Left ventricle myocardium inferior (tissue), 1 donor: ENCODE measurements at places on chromosomes 11 and 22. TPM values are rescaled to one million over a fixed set of nuclear protein-coding genes. Genes with fewer than 3 reads are reported as not detected.

DNA sequence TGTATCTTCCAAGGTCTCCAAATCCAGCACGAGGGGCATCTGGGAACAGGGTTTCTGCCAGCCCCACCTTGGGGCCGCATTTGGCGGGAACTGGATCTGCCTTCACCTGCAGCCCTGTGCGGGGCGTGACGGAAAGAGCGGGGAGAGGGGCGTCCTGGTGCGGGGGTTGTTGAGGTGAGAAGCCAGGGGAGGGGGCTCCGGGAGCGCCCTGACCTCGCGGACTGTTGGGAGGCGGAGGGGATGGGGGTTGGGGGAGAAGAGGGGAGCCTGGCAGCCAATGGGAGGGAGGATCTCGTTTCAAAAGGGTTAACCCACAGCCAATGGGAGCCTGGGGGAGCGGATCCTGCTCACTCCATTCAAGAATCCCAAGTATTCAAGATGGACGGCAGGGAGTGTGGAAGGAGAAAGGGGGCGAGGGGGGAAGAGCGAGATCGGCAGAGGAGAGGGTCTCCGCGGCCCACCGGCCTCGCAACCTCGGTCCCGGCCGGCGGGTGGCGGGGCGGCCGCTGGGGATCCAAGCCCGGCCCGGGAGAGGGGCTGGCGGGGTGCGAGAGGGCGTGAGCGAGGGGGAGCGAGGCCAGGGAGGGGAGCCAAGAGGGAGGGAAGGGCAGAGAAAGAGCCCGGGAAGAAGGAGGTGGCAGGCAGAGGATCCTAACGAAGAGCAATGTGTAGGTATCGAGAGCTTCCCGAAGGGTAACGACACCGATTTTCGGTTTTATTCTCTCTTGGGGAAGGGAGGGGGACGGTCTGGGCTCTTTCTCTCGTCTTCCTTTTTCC, 11.5 kb downstream of the YPEL4 start:
- H3K4me3 ChIP-seq, result peak overlapping the region; percentile 93
- H3K4me1 ChIP-seq, result peaks cover 40% of the 10 kb centered on the region
- peaks cover 8% of the 10 kb centered on the region for H3K27me3 ChIP-seq
- DNase-seq, result peak; percentile 63
- H3K27ac ChIP-seq, result peak overlapping the region; percentile 83

- peaks cover 55% of the 10 kb centered on the region for H3K4me1 ChIP-seq
- DNase-seq, result no peak
- H3K36me3 ChIP-seq, result no peaks in the 10 kb centered on the region
- H3K27me3 ChIP-seq, result no peaks in the 10 kb centered on the region
- H3K27ac ChIP-seq, result no peak overlapping the region
These were observed 6.4 kb downstream of the C1QTNF6 start for GRCh38 chr22:37181681-37182080.

- DNase-seq, result peak; percentile 63
- no peaks in the 10 kb centered on the region for H3K4me1 ChIP-seq
- no peaks in the 10 kb centered on the region for H3K27me3 ChIP-seq
- H3K36me3 ChIP-seq, result no peaks in the 10 kb centered on the region
- H3K27ac ChIP-seq, result peak overlapping the region; percentile 77
- no peak overlapping the region for H3K4me3 ChIP-seq
These were observed 127.2 kb upstream of the SLC5A12 start for GRCh38 chr11:26849036-26849435.

GRCh38 chr11:62708793-62709192, 1.3 kb downstream of the GNG3 start:
- peak overlapping the region; percentile 94 for H3K27ac ChIP-seq
- no peaks in the 10 kb centered on the region for H3K27me3 ChIP-seq
- peaks cover 72% of the 10 kb centered on the region for H3K4me1 ChIP-seq
- H3K4me3 ChIP-seq, result peak overlapping the region; percentile 66
- H3K36me3 ChIP-seq, result peaks cover 35% of the 10 kb centered on the region

DNA sequence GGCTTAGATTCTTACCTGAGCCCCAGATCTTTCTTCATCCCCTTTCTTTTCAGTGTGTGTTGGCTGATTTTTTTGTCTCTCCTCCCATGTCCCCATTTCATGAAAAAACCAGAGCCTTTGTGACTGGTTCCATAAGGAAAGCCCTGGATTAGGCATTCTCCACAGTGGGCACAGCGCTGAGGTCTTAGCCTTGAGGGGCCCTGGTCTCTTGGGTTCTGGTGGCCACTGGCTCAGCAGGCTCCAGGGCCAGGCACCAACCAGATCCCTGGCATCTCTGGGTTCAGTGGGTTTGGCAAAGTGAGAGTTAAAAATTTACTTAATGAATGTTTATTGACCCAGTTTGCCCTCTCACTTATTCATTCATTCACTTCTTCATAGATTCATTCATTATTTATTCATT, 49.5 kb upstream of the ACCSL start:
- peaks cover 5% of the 10 kb centered on the region for H3K4me1 ChIP-seq
- no peaks in the 10 kb centered on the region for H3K36me3 ChIP-seq
- no peak overlapping the region for H3K4me3 ChIP-seq
- DNase-seq, result no peak
- H3K27me3 ChIP-seq, result no peaks in the 10 kb centered on the region

DNA sequence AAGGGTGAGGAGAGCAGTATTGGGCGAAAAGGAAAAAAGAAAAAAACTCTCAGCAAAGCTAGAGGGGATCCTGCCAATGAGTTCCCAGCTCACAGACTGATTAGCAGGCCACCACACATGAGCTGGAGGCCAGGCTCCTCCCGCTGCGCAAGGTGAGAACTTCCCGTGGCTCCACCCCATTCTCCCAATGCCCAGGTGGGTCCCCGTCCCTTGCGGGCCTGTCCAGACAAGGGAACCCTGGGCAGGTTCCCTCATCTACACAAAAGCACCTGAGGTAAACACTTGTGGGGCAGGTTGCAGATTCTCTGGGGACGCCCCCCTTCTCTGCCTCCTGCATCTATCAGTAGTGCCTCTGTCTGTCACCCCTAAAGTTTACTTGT, 46.5 kb downstream of the CDPF1 start:
- no peaks in the 10 kb centered on the region for H3K27me3 ChIP-seq
- DNase-seq, result no peak
- peaks cover 76% of the 10 kb centered on the region for H3K36me3 ChIP-seq
- H3K4me1 ChIP-seq, result peaks cover 17% of the 10 kb centered on the region

Gene TCN2
- total RNA-seq, result 14.1 TPM

GRCh38 chr11:32087597-32087996, 3.3 kb upstream of the RCN1 start:
- DNase-seq, result no peak
- H3K27ac ChIP-seq, result peak overlapping the region; percentile 64
- no peak overlapping the region for H3K4me3 ChIP-seq
- peaks cover 50% of the 10 kb centered on the region for H3K4me1 ChIP-seq

Gene APOL6
- 4.8 TPM for total RNA-seq

Gene MCAM
- total RNA-seq, result 59.2 TPM

DNA sequence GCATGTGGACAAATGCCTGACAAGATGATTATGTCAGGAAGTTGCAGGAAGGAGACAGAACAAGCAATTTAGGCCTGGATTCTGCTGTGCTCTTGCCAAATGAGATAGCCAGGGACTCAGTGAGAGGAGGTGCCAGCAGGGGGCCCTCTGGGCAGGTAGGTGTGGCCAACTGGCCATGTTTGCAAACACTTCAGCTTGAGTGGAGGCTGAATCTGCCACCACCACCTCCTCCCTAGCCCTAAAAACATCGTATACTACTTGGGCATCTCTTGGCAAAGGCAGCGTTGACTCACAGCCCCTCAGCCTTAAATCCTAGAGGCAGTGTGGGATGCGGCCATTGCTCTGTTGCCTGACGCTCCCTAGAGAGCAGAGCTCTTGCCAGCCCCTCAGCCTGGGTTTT, 95.1 kb upstream of the PLET1 start:
- H3K27ac ChIP-seq, result no peak overlapping the region
- H3K4me1 ChIP-seq, result peaks cover 8% of the 10 kb centered on the region
- no peak overlapping the region for H3K4me3 ChIP-seq
- no peak for DNase-seq
- no peaks in the 10 kb centered on the region for H3K27me3 ChIP-seq

Gene GGTLC2
- total RNA-seq, result not detected

Gene AGBL2
- 0.38 TPM for total RNA-seq

- no peak overlapping the region for H3K4me3 ChIP-seq
- DNase-seq, result no peak
- H3K36me3 ChIP-seq, result no peaks in the 10 kb centered on the region
These were observed 977.0 kb upstream of the CHORDC1 start for GRCh38 chr11:91199866-91200265.

DNA sequence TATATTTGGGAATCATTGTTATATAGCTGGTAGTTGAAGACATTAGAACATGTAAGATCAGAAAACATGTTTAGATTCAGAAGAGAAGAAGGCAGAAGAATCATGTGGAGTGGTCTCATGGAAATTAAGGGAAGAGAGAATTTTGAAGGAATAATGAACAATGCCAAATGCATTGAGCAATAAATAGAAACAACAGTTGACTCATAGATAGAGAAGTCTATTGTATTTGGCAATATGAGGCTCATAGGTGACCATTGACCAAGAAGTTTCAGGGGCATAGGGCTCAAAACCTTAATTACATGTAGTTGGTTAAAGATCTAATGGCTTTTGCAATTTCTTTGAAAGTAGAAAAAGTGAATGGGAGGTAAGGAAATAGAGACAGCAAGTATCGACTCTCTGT, 123.9 kb downstream of the PAX6 start:
- no peak overlapping the region for H3K4me3 ChIP-seq
- H3K4me1 ChIP-seq, result no peaks in the 10 kb centered on the region
- DNase-seq, result no peak
- H3K36me3 ChIP-seq, result no peaks in the 10 kb centered on the region
- H3K27ac ChIP-seq, result no peak overlapping the region

Gene TCN1
- total RNA-seq, result not detected

- peaks cover 77% of the 10 kb centered on the region for H3K4me1 ChIP-seq
- H3K36me3 ChIP-seq, result no peaks in the 10 kb centered on the region
- peak; percentile 21 for DNase-seq
- H3K27me3 ChIP-seq, result no peaks in the 10 kb centered on the region
- peak overlapping the region; percentile 93 for H3K27ac ChIP-seq
These were observed 456 bp downstream of the AAMDC start for GRCh38 chr11:77821349-77821851.

Gene FDXACB1
- total RNA-seq, result 0.93 TPM

DNA sequence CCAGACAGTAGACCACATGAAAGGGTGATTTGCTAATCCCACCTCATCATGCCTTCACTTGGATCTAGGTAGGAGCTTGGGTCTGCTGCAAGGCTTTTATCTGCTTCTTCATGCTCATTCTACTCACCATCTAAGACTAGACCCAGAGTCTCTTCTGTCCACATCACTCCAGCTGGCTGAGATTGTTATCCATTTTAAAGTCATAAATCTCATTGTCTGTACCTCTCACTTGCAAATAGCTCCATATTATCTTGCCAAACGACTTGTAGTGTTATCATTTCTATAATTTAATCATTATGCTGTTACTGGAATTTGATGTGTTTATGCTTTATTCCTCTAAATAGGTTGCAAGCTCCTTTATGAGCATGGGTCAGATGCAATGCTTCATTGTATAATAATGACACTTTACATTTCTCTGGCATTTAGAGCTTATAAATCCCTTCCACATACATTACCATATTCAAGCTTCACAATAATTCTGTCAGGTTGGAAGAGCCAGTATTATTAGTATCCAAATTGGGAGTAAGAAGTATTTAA, 254.2 kb upstream of the SORL1-AS1 start:
- DNase-seq, result no peak
- H3K27me3 ChIP-seq, result no peaks in the 10 kb centered on the region
- no peak overlapping the region for H3K4me3 ChIP-seq
- H3K4me1 ChIP-seq, result no peaks in the 10 kb centered on the region
- no peaks in the 10 kb centered on the region for H3K36me3 ChIP-seq
- no peak overlapping the region for H3K27ac ChIP-seq

DNA sequence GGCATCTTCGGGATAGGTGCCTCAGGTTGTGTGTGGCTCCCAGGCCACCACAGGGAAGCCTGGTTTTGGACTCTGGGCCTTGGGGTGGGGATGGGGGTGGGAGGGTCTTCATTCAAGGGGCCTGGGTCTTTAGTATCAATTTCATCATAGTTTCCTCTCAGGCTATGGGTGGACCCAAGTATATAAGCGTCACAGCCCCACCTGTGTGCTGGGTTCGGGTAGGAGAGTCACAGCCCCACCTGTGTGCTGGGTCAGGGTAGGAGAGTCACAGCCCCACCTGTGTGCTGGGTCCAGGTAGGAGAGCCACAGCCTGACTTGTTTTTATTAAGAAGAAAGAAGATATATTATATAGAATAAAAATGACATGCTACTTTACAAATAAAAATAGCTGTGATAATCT, 422.1 kb downstream of the BRD1 start:
- no peak for DNase-seq
- peaks cover 68% of the 10 kb centered on the region for H3K27me3 ChIP-seq
- no peak overlapping the region for H3K27ac ChIP-seq
- H3K4me3 ChIP-seq, result no peak overlapping the region

Gene AQP11
- 0.69 TPM for total RNA-seq

- peak overlapping the region; percentile 96 for H3K4me3 ChIP-seq
- peaks cover 17% of the 10 kb centered on the region for H3K36me3 ChIP-seq
- H3K27ac ChIP-seq, result peak overlapping the region; percentile 98
These were observed 2.0 kb downstream of the KDM2A start for GRCh38 chr11:67120881-67121710.

Gene FOLR3
- total RNA-seq, result 1.7 TPM

DNA sequence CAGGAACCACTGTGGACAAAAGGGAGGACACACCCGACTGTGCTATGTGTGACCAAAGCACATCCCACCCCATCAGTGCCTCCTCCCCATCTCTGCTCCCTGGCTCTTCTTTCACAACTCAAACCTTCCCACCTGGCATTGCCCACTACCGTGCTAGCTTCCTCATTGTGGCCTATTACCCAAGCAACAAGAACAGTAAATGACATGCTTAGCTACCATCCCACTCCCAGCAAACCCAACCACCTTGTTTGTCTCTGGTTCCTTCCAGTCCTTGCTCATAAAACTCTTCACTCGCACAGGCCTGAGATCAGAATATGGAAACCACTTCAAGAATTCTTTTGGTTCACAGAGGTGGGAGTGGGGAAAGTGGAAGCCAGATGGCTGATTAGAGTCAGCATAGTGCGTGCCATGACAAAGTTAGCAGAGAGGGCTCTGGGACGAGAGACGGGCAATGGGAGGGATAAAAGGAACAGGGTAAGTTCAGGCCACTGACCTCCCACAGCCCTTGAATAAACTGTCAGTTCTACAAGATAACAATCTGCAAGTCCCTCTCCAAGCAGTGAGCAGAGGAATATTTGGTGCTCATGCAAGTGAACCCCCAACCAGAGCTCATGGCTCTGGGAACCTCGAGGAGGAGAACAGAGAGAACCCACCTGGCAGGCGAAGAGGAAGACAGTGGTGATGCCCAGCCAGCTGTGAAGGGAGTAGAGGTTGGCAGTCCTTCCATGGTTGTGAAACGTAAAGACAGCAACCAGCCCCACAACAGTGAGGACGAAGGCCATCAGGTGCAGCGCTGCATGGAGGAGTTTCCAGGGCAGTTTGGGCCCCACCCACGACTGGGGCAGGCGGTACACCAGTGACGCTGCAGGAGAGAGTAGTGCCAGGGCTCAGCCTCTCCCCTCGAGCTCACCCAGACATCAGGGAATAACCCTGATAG, 8.3 kb downstream of the CYB561A3 start:
- H3K27ac ChIP-seq, result no peak overlapping the region
- DNase-seq, result no peak
- no peaks in the 10 kb centered on the region for H3K27me3 ChIP-seq
- no peaks in the 10 kb centered on the region for H3K4me1 ChIP-seq
- H3K4me3 ChIP-seq, result no peak overlapping the region

Gene ACTN3
- total RNA-seq, result not detected

Gene ARL14EP
- total RNA-seq, result 36.5 TPM

Gene RFPL3
- total RNA-seq, result not detected

- no peak for DNase-seq
- H3K27ac ChIP-seq, result no peak overlapping the region
- H3K4me3 ChIP-seq, result no peak overlapping the region
- H3K36me3 ChIP-seq, result no peaks in the 10 kb centered on the region
- no peaks in the 10 kb centered on the region for H3K27me3 ChIP-seq
These were observed 12.7 kb downstream of the LGALS12 start for GRCh38 chr11:63518548-63518947.

Gene NNMT
- 32.6 TPM for total RNA-seq

Gene KCNC1
- not detected for total RNA-seq
